ENCODE measurements at places on chromosomes 4 and X.

DNA sequence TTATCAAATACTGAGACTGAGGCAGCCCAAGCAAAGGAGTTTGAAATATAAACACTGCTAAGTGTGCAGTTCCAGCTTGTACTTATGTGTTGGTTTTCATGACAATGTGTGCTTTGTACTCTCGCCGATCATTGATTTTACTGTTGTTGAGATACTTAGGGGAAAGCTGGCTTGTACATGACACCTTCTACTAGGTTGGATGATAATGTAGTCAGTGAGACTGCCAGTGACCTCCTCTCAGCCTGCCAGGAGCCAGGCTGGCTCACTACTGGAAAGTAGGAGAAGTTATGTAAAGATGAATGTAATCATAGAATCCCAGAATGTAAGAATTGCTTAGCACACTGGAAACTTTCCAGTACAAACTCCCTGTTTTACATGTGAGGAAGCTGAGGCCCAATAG is 132.0 kb downstream of the AFF2 start:
- DNase-seq = no peak

GRCh38 chr4:182748949-182749348 is 168.2 kb downstream of the DCTD start:
- DNase-seq = no peak

DNA sequence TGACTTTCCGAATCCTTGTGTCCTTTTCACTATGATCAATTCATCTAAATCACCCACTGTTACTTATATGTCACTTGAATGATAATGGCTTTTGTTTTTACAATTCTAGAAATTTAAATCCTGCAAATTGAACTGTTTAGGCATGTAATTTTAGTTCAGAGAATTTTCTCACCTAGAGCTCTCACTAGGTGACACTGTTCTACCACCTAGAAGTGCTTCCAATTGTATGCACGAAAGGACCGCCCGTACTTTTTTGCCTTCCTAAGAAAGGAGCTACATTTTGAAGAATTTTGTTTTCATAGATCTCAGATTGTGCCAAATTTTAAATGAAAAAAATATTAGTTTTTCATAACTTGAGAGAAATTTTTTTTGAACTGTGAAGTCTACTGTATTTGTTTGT is 481.6 kb upstream of the FSTL5 start:
- no peak for DNase-seq

DNA sequence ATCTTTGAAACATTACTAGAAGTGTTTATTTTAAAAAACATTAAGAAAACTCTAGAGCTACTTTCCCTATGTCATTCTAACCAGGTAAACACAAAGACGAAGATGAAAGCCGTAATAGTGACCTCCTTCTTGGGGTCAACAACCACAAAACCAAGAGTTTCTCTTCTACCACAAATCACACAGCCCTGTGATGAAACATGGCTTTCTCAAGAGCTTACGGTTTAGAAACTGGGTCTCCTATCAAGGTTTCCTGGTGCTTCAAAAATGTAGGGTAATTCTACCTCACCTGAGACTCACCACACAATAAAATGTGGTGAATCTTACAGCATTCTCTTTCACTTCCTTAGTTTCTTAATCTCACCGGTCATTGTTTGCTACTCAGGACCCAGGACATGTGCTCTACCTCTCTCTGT is 50.9 kb downstream of the CORIN start:
- no peak for DNase-seq

DNA sequence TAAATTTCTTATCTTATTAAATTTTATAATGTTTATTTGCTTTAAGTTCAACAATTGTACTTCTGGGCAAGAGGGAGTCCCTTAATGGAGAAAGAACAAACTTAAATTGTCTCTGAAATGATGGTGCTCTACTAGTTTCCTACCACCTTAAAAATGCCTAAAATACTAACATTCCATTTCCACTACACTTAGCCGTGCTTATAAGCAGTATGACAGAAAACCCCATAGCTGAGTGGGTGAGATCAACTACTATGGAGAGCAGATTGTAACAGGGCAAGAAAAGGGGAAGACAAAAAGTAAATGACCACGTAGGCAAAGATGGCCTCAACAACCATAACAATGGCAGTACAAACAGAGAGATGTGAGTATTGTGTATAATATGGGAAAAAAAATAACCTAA is 35.0 kb downstream of the RFC1 start:
- no peak for DNase-seq

GRCh38 chr4:88693792-88694191 is 3.8 kb downstream of the NAP1L5 start:
- no peak for DNase-seq

GRCh38 chr4:9758641-9759317 is 22.7 kb upstream of the DRD5 start:
- no peak for DNase-seq

DNA sequence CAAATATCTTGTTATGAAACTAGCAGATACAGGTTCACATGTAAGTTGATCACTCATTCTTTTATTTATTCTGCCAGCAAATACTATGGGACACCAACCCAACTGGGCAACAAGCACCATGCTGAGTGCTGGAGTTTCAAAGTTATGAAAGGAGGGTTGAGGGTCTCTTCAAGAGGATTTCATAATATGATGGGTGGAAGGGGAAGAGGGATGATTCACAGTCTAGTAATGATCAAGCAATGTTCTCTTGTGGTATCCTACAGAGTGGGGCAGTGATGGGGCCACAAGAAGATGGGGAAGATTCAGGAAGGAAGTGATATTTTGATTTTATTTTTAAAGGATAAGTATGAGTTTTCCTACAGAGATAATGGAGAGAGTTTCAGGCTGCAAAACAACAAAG is 46.2 kb upstream of the TXK start:
- DNase-seq = no peak

GRCh38 chrX:132744470-132744869 is 214.0 kb downstream of the HS6ST2 start:
- DNase-seq = no peak
